Stimulated activated CD8-positive, alpha-beta memory T cell treated with anti-CD3 and anti-CD28 coated beads, Interleukin-2, amount 100 ng/mL, for 1 hour (primary cell): ENCODE measurements at places on chromosomes 1 and 21.

GRCh38 chr1:96926176-96926575 is 204.6 kb downstream of the PTBP2 start:
- no peak for DNase-seq

DNA sequence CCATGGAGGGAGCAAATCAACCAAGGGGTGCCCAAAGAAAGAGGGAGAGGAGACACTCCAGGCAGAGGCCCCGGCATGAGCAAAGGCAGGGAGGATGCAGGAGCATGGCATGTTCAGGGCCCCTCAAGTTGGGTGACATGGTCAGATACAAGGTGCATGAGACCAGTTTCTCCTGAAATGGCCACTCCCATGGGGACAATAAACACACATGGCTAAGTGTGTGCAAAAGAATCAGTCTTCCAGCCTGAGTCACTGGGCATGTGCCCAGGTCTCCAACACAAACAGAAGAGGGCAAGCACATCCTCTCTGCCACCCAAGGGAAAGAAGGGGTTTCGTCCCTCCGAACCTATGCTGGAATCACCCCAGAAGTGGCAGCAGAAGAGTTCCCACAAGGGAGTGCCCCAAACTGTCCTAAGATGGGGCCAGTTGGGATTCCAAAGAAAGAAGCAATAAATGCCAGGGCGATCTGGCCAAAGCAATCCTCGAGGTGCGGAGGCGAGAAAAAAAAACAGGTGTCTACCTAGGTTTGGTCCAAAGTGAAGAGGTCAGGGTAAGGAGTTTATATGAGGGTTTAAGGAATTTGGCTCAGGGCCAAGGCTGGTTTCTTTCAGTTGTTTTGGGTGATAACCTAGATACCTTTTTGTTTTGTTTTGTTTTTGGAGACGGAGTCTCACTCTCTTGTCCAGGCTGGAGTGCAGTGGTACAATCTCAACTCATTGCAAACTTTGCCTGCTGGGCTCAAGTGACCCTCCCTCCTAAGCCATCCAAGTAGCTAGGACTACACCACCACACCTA is 13.2 kb downstream of the CASP9 start:
- DNase-seq, result no peak

DNA sequence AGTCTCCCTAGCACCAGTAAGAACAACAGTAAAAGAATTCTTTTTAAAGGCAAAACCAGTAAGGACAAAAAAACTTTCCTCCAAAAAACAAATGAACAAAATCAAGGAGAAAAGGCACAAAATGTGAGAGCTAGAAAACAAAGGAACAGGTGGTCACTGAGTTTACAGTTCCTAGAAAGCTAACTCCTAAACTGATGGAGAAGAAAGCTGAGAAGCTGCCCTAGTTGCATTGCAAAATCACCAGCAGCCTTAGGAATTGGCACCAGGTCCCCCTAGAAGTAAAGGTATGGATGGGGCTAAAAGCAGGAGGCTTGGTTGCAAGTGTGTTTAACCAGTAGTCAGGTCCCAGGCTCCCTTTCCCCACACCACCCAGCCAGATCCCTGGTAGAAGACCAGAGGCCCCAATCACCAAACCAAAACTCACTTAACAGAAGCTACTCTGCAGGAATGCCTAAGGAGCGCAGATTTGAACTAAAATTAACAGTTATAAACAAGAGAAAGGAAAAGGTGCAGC is 47.6 kb downstream of the RAB3GAP2 start:
- DNase-seq, result no peak

DNA sequence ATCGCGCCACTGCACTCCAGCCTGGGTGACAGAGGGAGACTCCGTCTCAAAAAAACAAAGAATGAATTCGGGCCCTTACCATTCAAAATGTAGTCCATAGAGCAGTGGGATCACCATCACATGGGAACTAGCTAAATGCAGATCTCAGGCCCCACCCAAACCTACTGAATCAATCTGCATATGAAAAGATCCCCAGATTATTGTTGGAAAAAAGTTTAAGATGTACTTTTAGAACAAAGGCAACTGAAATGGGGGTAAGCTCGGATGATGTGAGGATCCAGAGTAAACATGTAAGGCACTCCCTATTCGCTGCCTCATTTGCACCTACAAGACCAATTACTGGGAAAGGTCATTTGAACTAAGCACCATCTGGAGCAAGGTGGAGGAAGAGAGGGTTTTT is 803 bp upstream of the FLAD1 start:
- DNase-seq, result no peak

DNA sequence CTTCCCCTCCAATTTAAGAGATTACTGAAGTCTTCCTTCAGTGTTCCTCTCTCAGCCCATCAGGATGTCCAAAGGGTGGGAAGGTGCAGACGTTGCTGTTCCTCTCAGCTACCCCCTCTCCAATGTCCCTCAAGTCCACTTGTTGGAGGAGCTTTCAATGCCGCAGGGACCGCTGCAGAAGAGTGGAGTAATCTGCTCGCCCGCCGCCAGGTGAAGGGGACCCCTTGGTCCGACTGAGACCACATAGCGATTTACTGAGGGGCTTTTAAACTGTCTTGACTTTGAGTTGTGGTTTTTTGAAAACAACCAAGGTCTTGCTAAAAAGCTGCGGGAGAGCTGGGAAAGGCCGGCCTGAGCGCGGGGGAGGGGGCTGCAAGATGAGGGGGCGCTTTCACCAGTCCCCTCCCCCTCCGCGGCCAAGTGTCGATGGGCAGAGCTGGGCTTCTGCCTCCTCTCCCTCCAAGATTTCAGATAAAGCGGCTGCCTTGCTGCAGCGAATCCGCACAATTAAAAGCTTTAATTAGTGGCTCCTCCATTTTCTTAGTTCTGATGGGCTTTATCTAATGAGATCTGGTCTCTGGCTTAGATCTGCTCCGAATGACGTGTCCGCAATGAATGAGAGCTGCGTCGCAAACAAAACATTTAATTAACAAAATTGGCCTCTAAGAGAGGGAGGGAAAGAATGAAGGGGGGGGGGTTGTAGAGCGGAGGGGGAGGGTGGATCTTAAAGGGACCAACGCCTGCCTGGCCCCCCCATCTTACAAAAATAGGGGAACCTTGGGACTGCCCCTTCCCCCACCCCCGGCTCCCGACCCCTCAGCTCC is 5.9 kb downstream of the LMO4 start:
- DNase-seq, result no peak

DNA sequence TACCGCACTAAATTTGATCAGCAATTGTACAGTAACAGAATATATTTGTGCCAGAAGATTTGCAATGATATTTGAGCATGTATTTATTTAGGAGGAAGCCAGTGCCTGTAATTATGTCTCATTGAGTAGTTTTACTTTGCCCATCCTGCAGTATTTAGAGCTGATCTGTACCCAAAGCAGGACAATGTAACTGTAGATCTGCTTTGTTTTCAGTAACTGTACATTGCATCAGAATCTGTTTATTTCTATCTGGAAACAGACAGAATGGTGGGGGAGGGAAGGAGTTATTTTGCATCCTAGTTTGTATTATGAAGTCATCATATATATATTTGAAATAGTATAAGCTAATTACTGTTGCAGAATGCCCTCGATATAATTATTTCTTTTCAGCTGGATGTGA is 36.2 kb upstream of the LRRC8C start:
- DNase-seq, result no peak

DNA sequence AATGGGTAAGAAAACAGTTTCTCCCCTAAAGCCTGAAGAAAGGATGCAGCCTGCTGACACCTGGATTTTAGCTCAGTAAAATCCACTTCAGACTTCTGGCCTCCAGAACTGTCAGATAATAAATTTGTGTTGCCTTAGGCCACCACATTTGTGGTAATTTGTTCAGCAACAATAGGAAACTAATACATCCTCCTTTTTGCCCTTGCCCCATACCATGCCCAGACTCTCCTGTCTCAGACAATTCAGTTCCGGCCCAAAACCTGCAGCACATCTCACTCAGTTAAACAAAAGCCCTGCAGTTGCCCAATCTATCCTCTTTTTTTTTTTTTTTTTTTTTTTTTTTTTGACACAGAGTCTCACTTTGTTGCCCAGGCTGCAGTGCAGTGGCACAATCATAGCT is 25.8 kb downstream of the SMIM12 start:
- DNase-seq, result no peak

DNA sequence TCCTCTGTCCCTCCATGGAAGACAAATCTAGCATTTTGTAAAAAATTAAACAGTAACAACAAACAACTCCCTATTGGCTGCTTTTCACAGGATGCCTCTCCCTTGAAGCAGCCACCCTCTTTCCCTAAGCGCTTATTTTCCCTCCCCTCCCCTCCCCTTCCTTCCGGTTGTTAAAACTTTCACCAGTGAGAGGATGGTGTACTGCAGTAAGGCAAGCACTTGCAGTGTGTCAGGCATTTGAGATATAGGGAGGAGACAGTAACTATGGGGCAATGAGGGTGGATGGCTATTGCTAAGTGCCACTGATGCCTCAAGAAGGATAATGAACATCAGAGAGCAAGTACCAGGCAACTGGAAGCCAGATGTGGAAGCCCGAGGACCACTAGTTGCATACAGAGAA is 19.1 kb upstream of the KIAA1614 start:
- no peak for DNase-seq

GRCh38 chr1:64775113-64775512 is 30.2 kb downstream of the RAVER2 start:
- DNase-seq, result no peak

DNA sequence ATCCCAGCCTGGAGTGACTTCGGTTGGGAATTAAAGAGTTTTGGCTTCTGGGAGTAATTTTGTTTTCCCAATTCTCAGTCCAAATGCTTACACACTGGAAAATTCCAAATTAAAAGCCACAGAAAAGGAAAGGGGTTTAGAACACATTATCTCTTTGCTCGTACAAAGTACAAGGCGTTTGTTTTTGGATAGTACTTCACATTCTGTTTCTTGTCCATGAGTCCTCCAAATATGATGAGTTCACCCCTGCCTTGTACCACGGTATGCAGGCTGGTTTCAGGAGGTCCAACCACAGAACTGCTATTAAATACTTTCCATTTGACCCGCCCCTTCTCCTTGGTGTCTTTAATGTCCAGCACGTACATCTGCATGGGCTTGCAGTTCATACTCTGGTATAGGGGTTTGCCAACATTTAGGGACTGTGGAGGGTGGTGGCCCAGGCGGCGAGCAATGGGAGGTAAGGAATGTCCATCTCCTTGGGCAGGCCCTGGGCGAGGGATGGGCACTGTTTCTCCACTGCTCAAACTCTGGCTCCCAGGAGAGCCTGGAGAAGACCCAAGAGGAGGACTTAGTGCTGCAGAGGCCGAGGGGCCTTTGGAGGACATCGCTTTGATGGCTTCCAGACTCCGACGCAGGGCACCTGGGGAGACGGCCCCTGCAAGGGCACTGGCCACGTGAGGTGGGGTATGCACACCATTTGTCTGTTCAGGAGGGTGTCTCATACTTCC is 13.7 kb upstream of the CPLANE2 start:
- no peak for DNase-seq

GRCh38 chr21:31286621-31287020 is 57.4 kb downstream of the TIAM1 start:
- no peak for DNase-seq

DNA sequence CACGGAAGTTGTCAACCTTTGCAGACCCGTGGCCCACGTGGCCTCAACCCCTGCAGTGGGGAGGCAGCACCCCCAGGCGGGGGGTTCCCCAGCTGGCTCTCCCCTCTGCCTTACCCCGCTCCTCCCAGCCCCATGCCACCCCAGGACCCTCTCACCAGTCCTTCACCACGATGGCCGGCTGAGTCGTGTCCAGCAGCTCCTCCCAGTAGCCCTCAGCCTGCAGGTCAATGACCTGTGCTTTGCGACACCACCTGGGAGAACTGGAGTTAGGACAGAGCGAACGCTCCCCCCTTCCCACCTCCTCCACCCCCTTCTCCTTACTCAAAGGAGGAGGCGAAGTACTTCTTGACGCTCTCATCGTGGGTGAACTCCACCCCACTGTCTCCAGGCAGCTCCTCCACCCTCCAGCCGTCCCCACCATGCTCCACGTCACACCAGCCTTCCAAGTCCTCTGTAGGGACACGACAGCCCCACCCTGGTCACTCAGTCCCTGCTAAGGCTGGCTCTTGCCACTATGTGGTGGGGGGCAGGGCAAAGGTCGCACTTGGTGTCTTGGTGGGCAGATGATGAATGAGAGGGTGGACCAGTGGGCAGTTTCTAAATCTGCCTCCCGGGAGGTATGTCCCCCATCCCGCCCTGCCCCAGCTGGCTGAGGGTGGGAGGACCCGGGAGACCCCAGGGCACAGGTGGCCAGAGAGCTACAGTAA is 4.5 kb downstream of the FBXO2 start:
- no peak for DNase-seq

GRCh38 chr1:40316595-40317393 is at the start of gene COL9A2:
TSS of gene COL9A2 (minus strand) at chr1:40317286. CDS start at chr1:40317197, 89 bp downstream.
- DNase-seq, result peak; percentile 38

- no peak for DNase-seq
These were observed 12.2 kb downstream of the EVA1C start for GRCh38 chr21:32424674-32425073.

DNA sequence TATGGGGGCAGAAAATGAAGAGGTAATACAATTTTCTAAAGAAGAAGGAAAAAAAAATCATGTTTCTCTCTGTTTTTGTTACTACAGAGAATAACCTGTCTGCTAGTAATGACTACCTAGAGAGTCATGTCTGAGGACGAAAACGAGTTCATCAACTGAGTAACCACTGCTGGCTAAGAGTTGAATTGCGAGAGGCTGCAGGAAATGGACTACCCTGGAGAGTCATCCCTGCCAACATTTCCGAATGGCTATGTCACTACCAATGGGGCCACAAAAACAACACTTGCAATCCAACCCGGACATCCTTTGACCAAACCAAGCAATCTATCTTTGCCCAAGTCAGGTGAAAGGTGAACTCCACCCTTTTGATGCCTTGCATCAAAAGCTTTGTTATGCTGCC is 120.6 kb downstream of the FCRL5 start:
- no peak for DNase-seq

DNA sequence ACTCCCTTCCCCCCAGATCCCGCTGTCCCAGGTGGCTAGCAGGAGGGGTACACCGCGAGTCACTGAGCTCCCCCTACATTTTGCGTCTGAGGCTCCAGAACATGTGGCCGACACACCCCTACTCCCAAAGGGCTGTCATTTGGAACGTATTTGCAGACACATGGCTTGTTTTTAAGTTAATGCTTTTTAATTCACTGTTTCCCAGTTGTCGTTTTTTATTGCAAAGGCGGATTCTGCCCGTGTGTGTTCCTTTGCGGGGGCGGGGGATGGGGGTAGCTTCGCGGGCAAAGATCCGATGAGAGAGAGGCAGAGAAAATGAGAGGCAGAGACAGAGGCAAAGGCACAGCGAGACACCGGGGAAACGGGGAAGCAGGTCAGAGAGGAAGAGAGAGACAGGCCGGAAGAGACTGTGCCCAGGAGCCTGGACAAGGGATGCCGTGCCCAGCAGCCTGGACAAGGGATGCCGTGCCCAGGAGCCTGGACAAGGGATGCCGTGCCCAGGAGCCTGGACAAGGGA is 270.2 kb downstream of the FOXD2 start:
- no peak for DNase-seq

DNA sequence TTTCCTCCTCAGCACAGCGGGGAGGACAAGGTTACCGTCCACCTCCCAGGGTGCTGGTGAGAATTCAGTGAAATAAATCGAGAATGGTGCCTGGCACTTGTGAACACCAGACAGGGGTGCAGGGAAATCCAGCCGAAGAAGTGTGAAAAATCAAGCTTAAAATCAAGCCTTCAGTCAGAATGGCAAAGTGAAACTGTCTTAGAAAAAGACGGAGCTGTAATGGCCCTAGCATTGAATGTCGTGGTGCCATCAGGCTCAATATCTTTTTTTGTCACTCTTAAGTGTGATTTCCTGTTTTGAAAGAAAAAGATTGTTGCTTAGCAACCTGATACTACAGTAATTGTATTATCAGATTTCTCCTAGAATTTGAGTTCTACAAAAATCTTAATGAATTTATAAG is 22.1 kb downstream of the EDARADD start:
- DNase-seq, result no peak

GRCh38 chr1:74463333-74463988 is 49.0 kb downstream of the LRRC53 start:
- DNase-seq, result no peak
